ENCODE measurements at places on chromosomes 3 and 15. TPM values are rescaled to one million over a fixed set of nuclear protein-coding genes. Genes with fewer than 3 reads are reported as not detected.

The SNTN gene
- total RNA-seq: not detected

GRCh38 chr3:127082066-127082465 lies 99.2 kb downstream of the PLXNA1 start:
- H3K36me3 ChIP-seq: no peaks in the 10 kb centered on the region
- no peak for DNase-seq
- no peak overlapping the region for H3K27ac ChIP-seq
- no peak overlapping the region for H3K4me3 ChIP-seq

DNA sequence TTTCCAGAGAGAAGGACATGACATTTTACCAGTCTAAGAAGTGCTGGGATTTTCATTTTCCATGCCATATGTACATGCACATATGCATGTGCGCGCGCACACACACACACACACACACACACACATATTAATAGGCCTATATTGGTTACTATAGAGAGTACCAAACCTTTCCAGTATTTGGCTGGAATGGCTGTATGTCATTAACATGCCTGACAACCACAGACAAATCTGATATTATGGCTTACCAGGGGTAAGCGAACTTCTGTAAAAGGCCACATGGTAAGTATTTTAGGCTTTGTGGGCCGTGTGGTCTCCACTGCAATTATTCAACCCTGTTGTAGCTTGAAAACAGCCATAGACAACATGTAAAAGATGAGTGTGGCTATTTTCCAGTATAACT lies 97.2 kb upstream of the TSPAN3 start:
- DNase-seq: no peak
- no peaks in the 10 kb centered on the region for H3K4me1 ChIP-seq
- H3K27ac ChIP-seq: no peak overlapping the region
- H3K36me3 ChIP-seq: no peaks in the 10 kb centered on the region
- H3K27me3 ChIP-seq: no peaks in the 10 kb centered on the region

DNA sequence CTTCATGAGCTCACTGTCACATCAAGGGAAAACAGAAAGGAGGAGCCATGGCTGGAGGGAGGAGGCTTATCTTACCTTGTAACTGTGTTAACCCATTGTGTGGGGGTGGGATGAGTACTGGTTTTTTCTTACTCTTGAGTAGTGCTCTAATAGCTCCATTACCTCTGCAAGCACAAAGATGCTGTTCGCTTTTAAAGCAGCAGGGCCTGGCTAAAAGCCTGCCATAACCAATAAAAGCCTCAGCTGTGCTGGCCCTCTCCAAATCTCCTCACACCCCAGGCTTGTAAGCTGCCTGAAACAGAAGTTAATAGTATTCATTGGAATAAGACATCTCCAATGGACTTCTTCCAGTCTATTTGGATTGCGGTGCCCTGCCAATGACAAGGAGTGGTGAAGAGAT lies 544.1 kb downstream of the TUSC7 start:
- H3K27ac ChIP-seq: no peak overlapping the region
- DNase-seq: no peak
- no peak overlapping the region for H3K4me3 ChIP-seq
- no peaks in the 10 kb centered on the region for H3K4me1 ChIP-seq
- no peaks in the 10 kb centered on the region for H3K27me3 ChIP-seq
- H3K36me3 ChIP-seq: no peaks in the 10 kb centered on the region

DNA sequence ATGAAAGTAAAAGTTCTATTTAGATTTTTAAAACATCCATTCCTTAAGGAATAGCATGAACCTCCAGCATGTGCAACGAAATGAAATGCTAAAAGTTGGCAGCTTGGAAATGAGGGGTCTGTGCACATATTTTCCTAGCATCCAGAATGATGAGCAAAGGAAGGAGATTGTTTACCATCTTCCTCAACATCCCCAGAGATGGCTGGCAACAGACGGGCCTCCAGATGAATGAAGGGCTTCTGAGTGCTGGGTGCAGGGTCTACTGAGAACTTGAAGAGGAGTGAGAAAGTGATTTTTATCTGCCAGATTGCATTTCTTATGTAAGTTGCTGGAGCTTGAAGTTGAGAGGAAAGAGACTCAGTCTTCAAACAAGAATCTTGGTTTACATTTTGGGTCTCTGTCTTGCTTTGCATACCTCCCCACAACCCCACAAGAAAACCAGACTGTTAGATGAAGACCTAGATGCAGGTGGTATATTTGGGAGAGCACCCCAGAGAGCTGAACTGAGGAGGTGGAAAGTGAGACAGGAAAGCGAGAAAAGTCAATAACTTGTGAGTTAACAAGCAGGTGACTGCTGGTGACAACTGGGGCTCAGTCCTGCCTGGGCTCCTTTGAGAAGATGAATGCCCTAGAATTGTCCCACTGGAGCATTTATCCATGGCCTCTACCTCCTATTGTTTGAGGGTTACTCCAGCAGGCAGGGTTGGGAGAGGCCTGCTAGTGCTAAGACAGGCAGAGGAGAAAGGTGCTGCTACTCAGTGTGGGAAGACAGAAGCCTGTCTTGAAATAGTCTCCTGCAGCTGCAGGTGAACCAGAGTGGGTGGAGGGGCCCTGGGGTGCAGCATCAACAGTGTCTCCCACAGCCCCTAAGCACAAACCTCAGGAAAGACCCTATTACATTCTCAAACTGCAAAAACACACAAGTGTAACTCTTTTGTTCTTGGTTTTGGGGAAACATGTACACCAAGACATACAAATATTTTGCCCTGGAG lies 10.5 kb upstream of the CCK start:
- no peak overlapping the region for H3K4me3 ChIP-seq
- peaks cover 12% of the 10 kb centered on the region for H3K27me3 ChIP-seq
- no peaks in the 10 kb centered on the region for H3K36me3 ChIP-seq
- no peak for DNase-seq

DNA sequence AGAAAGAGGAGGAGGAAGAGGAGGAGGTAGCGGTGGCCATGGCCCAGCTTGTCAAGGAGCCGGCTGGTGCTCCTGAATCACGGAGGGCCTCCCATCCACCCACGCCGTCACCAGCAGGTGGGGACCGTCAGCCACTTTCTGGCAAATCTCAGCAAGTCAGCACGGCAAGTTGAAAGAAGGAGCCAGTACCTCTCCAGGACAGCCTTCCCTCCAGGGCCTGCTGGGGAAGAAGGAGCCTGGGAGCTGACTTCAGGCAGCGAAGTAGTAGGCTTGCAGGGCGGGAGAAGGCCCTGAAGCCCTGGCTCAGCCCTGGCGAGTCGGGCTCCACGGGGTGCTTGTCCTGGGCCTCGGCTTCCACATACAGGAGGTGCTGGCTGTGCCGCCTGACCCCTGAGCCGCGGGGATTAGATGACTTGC lies 99.2 kb upstream of the TRPM1 start:
- H3K27me3 ChIP-seq: peaks cover 8% of the 10 kb centered on the region
- no peak overlapping the region for H3K4me3 ChIP-seq
- peaks cover 4% of the 10 kb centered on the region for H3K4me1 ChIP-seq
- H3K27ac ChIP-seq: no peak overlapping the region
- no peaks in the 10 kb centered on the region for H3K36me3 ChIP-seq

GRCh38 chr3:6491768-6492167 lies 369.1 kb upstream of the GRM7 start:
- no peak overlapping the region for H3K27ac ChIP-seq
- H3K27me3 ChIP-seq: no peaks in the 10 kb centered on the region
- H3K4me3 ChIP-seq: no peak overlapping the region
- H3K36me3 ChIP-seq: no peaks in the 10 kb centered on the region

DNA sequence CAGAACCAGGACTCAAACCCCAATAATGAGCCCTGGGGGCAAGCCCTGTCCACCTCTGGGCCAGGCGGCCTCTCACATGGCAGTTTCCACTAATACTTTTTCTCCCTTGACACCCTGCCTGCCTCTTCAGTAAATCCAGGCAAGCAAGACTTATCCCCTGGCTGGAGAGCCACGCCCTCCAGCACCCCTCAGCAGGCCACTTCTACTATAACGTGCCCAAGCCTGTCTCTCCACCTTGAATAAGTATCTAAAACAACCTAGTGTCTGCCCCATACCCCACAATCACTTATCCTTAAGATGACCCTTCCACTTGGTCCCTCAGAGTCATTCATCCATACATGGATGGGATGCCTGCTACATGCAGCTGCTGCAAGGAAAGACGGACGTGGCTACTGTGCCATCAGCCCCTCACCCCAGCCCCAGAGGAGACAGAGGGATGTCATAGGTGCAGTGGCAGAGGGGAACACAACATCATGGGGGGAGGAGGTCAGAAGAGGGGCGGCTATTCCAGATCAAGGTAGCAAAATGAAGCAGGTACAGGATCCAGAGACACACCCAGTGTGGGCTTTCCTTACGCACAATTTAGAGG lies 63.4 kb downstream of the LRIG1 start:
- peaks cover 42% of the 10 kb centered on the region for H3K4me1 ChIP-seq
- DNase-seq: no peak
- no peaks in the 10 kb centered on the region for H3K27me3 ChIP-seq
- H3K36me3 ChIP-seq: no peaks in the 10 kb centered on the region

- DNase-seq: no peak
- peak overlapping the region; percentile 18 for H3K27ac ChIP-seq
- no peak overlapping the region for H3K4me3 ChIP-seq
- peaks cover 9% of the 10 kb centered on the region for H3K4me1 ChIP-seq
Observed at GRCh38 chr15:60091157-60091556, 87.0 kb downstream of the FOXB1 start.

GRCh38 chr3:139105154-139105702 lies 60.5 kb upstream of the PRR23C start:
- no peak overlapping the region for H3K4me3 ChIP-seq
- no peaks in the 10 kb centered on the region for H3K36me3 ChIP-seq
- H3K27ac ChIP-seq: no peak overlapping the region

GRCh38 chr15:95630683-95631082 lies 699.8 kb upstream of the NR2F2 start:
- H3K4me1 ChIP-seq: no peaks in the 10 kb centered on the region
- no peak overlapping the region for H3K4me3 ChIP-seq
- H3K36me3 ChIP-seq: no peaks in the 10 kb centered on the region
- no peak overlapping the region for H3K27ac ChIP-seq
- H3K27me3 ChIP-seq: no peaks in the 10 kb centered on the region

GRCh38 chr15:36414670-36415069 lies 164.8 kb upstream of the CDIN1 start:
- no peak for DNase-seq
- H3K27ac ChIP-seq: no peak overlapping the region
- H3K36me3 ChIP-seq: no peaks in the 10 kb centered on the region
- H3K27me3 ChIP-seq: no peaks in the 10 kb centered on the region
- no peak overlapping the region for H3K4me3 ChIP-seq

DNA sequence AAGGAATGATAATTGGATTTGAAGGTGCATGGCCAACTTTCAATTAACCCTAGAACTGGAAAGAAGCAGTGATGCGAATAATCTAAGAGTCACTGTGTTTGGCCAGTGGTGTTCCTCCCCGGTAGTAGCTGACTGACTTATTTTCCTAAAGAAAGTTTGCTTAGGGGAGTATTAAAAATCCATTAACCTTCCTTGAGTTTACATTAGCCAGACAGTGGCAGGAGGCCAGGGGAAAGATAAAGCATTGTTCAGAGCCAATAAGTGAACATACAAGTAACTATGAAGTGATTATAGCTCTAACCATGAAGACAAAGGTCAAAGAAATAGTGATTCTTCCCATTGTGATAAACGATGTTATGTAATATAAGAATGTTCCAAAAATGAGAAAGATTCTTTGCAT lies 8.9 kb upstream of the TMEM202 start:
- H3K4me1 ChIP-seq: no peaks in the 10 kb centered on the region
- DNase-seq: no peak
- no peak overlapping the region for H3K4me3 ChIP-seq
- H3K27ac ChIP-seq: no peak overlapping the region
- no peaks in the 10 kb centered on the region for H3K27me3 ChIP-seq

- H3K4me1 ChIP-seq: peaks cover 24% of the 10 kb centered on the region
- no peak overlapping the region for H3K27ac ChIP-seq
- no peak for DNase-seq
- no peaks in the 10 kb centered on the region for H3K36me3 ChIP-seq
- no peaks in the 10 kb centered on the region for H3K27me3 ChIP-seq
Observed at GRCh38 chr3:171824116-171824515, 13.8 kb upstream of the PLD1 start.

- peaks cover 11% of the 10 kb centered on the region for H3K4me1 ChIP-seq
- H3K4me3 ChIP-seq: no peak overlapping the region
- H3K27me3 ChIP-seq: peaks cover 12% of the 10 kb centered on the region
- no peak for DNase-seq
- no peak overlapping the region for H3K27ac ChIP-seq
Observed at GRCh38 chr15:77627067-77627466, 5.6 kb downstream of the LINGO1 start.

Data from esophagus squamous epithelium (tissue), 5 donors.